ENCODE measurements at places on chromosomes 5 and 9.

DNA sequence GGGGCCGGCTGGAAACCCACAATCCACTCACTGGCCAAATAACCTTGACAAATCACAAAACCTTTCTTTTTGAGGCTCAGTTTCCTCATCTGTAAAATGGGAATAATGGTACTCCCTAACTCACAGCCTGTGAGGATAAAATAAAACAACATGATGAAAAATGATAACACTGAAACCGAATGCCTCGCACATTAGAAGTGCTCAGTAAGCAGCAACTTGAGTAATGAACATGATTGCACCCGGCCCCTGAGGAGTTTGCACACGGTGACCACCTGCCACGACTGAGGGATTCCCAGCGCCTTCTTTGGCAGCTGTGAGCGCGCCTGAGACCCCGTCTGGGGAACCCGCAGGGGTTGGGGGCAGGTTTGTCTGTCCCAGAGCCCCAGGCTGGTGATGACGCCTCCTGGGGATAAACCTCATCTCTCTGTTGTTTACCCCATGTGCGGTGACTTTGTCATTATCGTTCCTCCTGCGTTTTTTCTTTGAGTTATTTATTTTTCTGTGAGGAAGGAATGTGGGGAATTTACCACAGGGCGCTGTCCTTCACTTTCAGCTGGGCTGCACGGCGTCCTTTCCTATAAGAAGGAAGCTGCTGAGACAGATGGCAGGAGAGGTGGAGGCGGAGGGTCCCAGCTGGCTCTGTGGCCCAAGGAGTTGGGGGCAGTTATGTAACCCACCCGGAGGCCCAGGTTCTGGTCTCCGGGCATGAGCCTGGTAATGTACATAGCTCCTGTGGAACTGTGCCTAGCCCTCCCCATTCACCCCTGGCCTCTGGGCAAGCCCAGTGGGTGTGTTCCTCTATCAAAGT, 3.0 kb upstream of the SYNPO start:
- no peak for DNase-seq

DNA sequence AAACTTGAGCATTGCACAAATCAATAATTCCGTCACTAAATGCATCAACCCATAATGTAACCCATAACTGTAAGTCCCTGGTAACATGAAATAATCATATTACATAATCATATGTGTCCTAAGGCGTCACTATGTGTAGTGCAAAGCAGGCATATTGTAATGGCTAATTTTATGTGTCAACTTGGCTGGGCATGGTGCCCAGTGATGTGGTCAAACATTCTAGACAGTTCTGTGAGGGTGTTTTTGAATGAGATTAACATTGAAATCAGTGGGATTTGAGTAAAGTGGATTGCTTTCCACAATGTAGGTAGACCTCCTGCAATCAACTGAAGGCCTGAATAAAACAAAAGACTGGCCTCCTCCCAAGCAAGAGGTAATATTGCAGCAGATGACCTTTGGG, 794.4 kb upstream of the ACO1 start:
- no peak for DNase-seq

GRCh38 chr9:95879591-95879990, 4.1 kb downstream of the ERCC6L2 start:
- no peak for DNase-seq

GRCh38 chr9:127971357-127972235, 9.2 kb downstream of the EEIG1 start:
- peak; percentile 25 for DNase-seq

- peak; percentile 14 for DNase-seq
Measured at GRCh38 chr9:2655411-2655901, 33.9 kb downstream of the VLDLR start.

DNA sequence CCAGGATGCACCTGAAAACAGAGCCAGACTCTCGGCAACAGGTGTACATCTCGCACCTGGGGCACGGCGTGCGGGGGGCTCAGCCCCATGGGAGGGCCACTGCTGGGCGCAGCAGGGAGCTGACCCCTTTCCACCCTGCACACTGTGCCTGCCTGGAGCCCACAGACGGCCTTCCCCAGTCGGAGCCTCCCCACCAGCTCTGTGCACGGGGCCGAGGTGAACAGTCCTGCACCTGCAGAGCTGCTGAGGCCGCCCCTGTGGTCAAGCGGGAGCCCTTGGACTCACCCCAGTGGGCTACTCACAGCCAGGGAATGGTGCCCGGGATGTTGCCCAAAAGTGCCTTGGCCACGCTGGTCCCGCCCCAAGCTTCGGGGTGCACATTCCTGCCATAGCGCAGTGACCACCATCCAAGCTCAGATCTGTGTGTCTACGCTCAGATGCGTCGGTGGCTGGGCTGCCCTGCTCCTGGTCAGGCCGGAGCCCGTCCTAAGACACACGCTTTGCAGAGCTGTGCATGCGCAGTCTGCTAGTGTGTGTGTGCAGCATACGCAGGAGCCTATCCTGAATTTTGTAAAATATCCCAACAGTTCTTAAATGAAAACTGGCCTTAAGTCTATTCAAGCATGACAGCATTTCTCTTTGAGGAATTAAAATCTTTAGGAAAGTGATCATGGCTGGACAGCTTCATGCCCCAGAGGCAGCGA, 8.4 kb upstream of the EXOC3 start:
- DNase-seq: no peak

- no peak for DNase-seq
Measured at GRCh38 chr5:37355161-37355560, 15.7 kb downstream of the NUP155 start.

DNA sequence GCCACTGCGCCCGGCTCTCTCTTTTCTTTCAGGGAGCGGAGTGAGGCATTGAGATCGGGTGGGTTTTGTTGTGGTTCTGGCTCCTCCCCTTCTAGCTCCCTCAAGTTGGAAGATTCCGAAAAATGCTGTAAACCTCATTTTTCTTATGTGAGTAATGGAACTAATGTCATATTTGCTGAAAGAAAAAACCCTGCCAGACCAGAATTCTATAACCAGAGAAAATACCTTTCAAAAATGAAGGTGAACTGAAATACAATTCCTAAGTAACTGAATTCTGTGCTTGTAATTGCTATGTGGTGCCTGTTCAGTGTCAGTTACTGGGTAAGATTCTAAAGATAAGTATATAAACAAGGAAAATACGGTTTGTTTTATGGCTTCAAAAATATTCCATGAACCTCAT, 30.9 kb upstream of the CDK20 start:
- DNase-seq: no peak

DNA sequence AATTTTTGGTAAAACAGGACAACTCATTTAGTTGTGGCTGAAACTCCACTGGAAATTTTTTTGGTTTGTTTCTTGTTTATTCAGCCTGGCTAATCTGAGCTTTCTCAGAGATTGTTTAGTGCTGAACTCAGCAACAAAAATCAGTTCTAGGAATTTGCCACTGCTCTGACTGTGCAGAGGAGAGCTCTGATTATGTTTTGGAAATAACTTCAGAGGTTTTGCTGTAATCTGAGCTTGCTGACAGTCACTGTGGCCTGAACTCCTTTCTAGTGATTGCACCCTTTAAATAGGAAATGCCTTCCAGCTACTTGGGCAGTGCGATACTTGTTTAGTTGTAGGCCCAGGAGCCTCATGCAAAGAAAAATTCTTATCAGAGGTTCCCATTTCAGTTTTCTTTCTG, 60.2 kb downstream of the OSTF1 start:
- DNase-seq: no peak

- no peak for DNase-seq
Measured at GRCh38 chr5:140043508-140043872, 391 bp upstream of the NRG2 start.

DNA sequence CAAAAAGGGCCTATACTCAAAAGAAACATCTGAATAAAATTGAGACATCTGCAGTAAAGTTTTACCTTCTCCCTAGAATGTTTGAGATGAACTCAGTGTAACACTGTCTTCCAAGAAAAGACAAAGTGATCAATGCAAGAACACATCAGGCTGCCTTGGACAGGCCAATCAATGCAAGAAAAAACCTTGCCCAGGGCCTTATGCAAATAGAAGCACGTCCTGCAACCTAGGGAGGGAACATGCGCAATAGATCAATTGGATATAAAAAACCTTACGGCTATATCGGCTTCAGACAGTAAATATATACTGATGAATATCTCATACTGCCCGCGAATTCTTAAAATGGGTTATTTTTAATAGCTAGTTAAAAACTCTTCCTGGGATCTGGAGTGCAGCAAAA, 66.4 kb upstream of the POU5F2 start:
- DNase-seq: no peak

DNA sequence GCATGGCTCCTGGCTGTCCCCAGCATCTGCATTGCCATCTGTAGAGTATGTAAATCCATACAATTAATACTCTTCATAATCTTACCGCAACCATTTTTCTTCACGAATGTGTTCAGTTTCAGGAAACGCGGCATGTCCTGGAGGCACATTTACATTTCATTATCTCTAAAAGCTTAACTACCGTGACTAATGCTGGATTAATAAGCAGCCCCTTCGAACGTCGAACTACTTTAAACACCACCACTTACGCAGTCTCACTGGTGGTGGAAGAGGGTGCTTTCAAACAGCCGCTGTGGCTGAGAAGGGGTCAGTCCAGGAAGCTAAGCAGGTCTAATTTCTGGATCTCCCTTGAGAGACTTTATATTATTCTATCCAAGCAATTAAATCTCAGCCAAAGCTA, 85.6 kb downstream of the C5orf15 start:
- DNase-seq: no peak

- no peak for DNase-seq
Measured at GRCh38 chr9:10443181-10443867, 169.5 kb downstream of the PTPRD start.

DNA sequence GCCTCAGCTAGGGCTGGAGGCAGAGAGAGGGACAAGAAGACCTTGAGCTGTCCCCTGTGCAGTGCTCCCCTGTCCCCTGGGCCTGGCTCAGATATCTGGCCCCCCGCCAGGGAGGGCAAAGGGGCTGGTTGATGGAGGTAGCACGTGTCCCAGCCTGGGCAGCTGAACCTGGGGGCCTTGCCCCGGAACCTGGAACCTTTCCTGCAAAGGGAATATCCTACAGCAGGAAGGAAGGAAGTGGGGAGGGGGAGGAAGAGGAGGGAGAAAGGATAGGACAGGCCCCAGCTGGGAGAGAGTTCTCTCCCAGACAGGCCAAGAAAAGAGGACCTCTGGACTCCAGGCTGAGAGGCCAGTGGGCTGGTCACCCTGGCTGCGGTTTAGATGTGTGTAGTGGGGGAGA, 27.6 kb upstream of the PSD2 start:
- DNase-seq: no peak

- DNase-seq: no peak
Measured at GRCh38 chr9:917730-918129, 58.7 kb upstream of the DMRT3 start.

DNA sequence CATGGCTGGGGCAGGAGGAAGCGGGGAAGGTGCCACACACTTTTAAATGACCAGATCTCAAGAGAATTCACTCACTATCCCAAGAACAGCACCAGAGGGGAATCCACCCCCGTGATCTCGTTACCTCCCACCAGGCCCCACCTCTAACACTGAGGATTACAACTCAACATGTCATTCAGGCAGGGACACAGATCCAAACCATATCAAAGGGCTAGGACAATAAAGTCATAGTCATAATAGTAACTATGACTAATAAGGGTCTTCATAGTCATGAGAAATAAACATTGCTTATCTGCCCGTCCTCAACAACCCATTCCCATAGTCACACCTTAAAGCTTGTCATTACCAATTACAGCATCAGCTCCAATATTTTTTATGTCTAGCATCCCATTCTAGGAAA, 65.3 kb upstream of the SMC2 start:
- no peak for DNase-seq

DNA sequence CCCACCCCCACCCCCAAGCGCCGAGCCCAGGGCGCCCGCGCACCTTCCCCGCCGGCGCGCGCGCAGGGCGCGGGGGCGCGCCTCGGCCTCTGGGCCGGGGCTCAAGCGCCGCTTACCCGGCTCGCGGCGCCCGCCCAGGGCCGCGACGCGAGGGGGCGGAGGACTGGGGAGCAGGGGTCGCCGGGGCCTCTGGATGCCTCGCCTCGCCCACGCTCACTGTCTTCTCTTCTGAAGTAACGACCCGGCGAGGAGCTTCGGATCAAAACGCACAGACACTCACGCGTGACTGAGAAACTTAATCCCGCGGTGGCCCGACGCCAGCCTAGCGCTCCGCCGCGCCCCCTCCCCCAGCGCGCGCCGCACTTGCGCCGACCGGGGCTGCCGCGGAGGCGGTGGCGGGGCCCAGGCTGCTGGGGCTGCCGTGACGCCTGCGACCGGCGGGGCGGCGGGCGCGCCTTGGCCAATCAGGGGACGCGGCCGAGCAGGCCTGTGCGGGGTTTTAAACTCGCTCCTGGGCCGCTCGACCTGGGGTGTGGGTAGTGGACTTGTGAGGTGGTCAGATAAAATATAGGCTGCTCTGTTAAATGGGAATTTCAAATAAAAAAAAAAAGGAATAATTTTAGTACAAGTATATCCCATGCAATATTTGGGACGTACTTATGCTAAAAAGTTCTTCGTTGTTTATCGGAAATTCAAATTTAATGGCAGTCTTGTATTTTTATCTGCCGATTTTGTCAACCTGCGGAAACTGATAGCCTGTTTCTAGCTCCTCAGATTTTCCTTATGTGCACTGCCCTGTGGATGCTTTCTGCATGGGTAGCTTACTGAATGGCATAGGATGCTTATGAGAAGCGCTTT, at the start of gene MPDZ:
TSS of gene MPDZ (minus strand) at position 409 of the 858 bp plus-strand sequence. CDS start 29,377 bp downstream, outside the sequence.
- no peak for DNase-seq

DNA sequence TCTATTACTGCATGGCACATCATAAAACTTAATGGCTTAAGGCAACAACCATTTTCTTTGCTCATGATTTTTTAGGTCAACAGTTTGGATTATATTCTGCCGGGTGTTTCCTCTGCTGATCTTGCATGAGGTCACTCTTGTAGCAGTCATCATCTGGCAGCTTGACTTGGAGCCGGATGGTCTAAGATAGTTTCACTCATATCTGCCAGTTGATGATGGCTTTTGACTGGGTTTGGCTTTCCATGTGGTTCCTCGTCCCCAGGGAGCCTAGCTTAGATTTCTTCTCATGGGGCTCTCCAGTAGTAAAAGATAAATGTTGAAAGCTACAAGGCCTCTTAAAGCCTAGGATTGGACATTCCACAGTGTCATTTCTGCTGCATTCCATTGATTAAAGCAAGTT, 27.4 kb downstream of the LNPEP start:
- DNase-seq: peak; percentile 8

DNA sequence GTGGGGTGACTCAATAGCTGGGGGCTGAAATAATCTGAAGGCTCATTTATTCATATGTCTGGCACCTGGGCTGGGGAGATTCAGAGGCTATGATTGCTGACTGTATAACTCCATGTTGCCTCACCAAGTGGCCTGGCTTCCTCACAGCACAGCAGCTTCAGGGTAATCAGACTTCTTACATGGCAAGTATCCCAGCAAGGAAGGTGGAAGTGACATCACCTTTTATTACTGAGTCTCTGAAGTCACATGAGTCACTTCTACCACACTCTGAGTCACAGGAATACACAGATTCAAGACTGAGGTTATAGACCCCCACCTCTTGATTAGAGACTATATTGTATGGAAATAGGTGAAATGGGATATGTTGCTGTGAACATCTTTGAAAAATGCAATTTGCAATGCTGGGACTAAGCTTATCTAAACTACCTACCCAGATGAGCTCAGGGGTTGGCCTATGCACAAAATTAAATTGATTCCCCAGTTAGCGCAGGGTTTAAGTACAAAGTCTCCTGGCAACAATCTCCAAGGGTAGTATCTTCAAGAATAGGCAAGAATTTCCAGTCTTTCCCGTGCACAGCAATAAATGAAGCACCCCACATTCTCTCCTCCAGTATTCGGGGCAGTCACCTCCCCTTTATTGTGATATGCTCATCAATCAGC, 553.1 kb downstream of the LRRC70 start:
- DNase-seq: no peak
